Stimulated activated CD8-positive, alpha-beta memory T cell treated with anti-CD3 and anti-CD28 coated beads, Interleukin-2, amount 100 ng/mL, for 1 hour (primary cell): ENCODE measurements at places on chromosomes 4 and X.

- DNase-seq = no peak
These were observed 165.4 kb upstream of the MAD2L1 start for GRCh38 chr4:120232050-120232449.

DNA sequence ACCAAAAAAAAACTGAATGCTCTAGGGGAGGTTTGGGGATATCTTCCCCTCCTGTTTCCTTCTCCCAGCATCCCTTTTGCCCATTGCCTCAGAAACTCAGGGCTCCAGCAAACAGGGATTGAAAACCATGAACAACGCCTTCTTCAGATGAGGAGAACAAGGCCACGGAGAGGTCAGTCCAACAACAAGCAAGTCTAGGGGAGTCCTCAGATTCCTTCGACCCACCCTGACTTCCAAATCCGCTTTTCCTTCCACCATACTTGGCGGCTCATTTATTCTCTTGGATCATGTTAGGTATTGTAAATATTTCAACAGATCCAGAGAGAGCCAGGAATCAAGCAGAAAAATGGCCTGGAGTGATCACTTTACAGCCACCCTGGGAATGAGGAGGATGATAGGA lies 21.9 kb downstream of the REELD1 start:
- no peak for DNase-seq

GRCh38 chrX:75781611-75782010 lies 3.4 kb downstream of the MAGEE2 start:
- no peak for DNase-seq

DNA sequence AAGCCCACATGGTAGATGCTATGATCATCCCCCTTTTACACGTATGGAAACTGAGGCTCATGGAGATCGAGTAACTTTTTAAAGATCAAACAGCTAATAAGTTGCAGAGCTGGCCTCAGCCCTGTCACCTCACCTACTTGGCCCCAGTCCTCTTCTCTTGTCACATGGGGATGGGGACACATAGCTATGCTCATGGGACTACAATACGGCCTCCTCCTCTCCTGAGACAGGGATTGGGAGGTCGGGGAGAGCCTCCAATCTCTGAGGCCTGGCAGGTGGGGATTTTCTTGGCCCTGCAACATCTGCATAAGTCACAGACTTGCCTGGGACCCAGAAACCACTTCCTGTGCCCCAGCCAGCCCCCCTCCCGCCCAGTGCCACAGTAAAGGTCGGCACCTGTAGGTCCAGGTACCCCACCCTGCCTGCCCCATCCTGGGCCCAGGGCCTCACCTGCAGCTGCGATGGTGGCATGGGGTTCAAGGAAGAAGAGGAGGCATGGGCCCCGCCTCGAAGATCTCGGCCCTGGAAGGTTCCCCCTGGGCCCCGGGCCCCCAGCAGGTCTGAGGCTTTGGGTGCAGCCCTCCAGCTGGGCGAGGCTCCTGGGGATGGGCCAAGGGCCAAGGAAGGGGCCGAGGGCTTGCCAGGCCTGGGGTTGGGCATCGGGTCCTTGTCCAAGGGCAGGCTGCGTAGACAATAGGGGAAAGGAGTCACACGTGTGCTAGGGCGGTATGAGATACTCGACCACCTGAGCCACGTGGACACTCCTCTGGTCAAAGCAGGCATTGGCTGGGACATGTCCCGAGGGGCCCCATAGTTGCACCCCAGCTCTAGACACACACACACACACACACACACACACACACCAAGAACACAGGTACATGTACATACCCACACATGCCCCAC lies 6.4 kb downstream of the FOXP3 start:
- DNase-seq = no peak

GRCh38 chr4:28167411-28167810 lies 1306.8 kb downstream of the STIM2 start:
- no peak for DNase-seq

- no peak for DNase-seq
These were observed 27.2 kb downstream of the FAM199X start for GRCh38 chrX:104193485-104193884.

DNA sequence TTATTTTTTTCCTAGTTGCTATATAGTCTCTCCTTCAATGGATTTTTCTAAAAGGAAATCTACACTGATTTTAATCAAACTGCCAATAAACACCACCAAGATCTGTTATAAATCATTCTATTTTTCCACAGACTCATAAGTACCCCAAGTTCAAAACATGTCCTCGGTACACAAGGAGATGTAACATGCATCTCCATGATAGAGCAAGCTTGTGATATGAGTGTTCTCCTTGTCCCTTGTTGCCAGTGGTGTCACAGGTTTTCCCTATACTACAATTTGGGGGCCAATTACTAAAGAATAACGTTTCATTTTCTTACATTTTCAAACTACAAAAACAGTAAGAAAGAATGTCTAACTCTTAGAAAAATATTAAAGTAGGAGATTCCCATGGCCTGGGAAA lies 491 bp downstream of the ARHGEF6 start:
- DNase-seq = no peak

DNA sequence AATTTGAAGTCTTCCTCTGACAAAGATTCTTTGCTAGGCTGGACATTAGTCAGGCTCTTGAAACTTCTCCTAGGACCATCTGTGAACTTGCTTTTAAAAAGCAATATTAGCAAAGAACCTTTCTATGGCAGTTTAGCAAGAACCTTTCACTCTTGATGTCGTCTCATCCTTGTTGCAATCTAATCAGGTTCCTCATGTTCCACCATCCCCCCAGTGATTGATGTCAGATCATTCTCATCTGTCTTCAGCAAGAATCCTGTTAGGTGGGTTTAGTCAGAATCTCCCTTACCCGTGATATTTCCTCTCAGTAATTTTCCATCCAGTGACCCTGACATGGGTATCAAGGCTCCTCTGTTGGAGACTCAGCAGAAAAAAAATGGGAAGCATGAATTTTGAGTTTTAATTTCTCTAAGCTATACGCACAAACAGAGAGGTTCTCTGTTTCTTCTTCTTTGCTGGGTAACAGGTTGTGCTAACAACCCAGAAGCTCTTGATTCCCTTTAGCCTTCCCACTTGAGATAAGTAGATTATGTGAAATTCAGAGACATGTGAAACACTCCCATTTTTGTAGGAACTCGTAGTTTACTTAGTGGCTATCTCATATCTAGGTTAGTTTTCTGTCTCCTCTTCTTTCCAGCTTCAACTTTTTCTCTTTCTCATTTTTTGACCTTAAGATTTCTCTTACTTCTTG lies 507.4 kb downstream of the C4orf33 start:
- DNase-seq = no peak

GRCh38 chr4:1832690-1833089 lies 23.3 kb downstream of the LETM1 start:
- no peak for DNase-seq

DNA sequence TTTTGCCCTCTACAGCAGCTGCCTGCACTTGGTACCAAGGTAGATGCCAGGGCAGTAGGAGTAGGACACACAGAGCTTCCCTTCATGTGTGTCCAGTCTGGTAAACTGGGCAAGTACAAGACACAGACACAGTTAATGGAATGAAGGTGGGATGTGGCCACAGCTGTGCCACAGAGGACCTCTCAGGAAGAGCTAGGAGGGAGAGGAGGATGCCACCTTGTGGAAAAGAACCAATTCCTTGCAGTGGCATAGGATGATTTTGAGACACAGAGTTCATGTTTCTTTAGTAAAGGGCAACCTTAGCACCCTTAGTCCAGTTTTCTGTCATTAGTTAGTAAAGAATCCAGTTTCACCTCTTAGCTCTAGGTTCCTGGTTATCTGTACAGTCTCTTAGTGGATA lies 36.3 kb upstream of the TBC1D14 start:
- DNase-seq = no peak

GRCh38 chrX:69746051-69746450 lies 130.1 kb downstream of the EDA start:
- DNase-seq = no peak

- DNase-seq = no peak
These were observed 82.1 kb downstream of the TASL start for GRCh38 chrX:30495468-30495867.

- DNase-seq = no peak
These were observed 128.6 kb downstream of the ARHGAP6 start for GRCh38 chrX:11537141-11537540.

DNA sequence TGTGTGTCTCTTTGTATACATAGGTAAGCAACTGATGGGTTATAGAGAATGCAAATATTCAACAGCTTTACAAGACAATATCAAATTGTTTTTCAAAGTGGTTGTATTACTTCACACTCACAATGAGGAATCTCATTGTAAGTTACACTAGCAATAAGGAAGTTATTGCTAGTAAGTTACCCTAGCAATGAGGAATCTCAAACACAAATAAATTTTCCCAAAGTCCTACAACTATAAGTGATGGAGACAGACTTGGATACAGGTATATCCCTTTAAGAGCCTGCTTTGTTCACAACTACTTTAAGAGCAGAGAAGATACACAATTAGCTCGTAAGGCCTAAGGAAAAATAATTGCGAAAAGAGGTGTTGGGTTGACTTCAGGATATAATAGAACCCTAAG lies 28.3 kb upstream of the NWD2 start:
- no peak for DNase-seq

DNA sequence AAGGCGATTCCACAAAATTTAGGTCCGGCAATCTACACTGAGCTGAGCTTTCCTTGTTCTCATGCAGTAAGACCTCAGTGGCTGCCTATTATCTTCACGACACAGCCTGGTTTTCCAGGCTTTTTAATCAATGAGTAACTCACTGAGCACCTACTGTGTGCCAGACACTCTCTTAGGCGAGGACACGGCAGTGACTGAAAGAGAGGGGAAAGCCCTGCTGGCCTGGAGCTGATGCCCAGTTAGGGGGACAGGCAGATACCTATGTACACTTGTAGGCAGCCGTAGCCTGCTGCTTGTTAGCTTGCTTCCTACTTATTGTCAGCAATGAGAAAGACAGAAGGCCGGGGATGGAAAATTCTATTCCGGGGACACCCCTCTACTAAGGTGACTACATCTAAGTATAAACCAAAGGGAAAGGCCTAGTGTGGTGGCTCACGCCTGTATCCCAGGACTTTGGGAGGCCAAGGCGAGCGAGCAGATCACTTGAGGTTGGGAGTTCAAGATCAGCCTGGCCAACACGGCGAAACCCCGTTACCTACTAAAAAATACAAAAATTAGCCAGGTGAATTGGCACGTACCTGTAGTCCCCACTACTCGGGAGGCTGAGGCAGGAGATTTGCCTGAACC lies 3.8 kb downstream of the WDR1 start:
- DNase-seq = no peak

GRCh38 chr4:169956091-169956843 lies 69.9 kb downstream of the MFAP3L start:
- no peak for DNase-seq

- no peak for DNase-seq
These were observed 311.5 kb downstream of the PPP1R2C start for GRCh38 chrX:42466332-42467046.

GRCh38 chr4:117224256-117224655 lies 138.9 kb upstream of the TRAM1L1 start:
- DNase-seq = no peak

GRCh38 chrX:42536286-42536685 lies 241.7 kb downstream of the PPP1R2C start:
- no peak for DNase-seq

GRCh38 chr4:123479944-123480343 lies 83.3 kb downstream of the SPRY1 start:
- no peak for DNase-seq

GRCh38 chr4:39062094-39062769 lies at the start of gene KLHL5:
TSS of gene KLHL5 (plus strand) at chr4:39062232. CDS start at chr4:39062653, 421 bp downstream.
- DNase-seq = no peak

DNA sequence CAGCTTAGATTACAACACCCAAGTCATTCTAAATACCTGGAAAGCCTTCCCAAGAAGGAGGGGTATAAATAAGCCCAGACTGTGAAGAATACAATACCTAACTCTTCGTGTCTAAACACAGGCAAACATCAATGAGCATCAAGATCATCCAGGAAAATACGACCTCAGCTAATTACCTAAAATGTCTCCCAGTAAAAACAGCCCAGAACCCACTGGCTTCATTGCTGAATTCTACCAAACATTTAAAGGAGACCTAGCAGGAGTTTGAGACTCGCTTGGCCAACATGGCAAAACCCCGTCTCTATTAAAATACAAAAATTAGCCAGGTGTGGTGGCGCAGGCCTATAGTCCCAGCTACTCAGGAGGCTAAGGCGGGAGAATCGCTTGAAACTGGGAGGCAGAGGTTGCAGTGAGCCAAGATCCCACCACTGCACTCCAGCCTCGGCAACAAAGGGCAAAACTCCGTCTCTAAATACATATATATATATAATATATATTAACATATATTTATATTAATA lies 19.1 kb upstream of the HSFX4 start:
- no peak for DNase-seq

GRCh38 chr4:119709418-119709817 lies 80.8 kb upstream of the PDE5A start:
- DNase-seq = no peak

- DNase-seq = no peak
These were observed 39.3 kb upstream of the MXD4 start for GRCh38 chr4:2301225-2301642.

GRCh38 chrX:47864300-47864699 lies 27.6 kb downstream of the ZNF81 start:
- DNase-seq = no peak
